ENCODE measurements at places on chromosomes 7 and 10.

DNA sequence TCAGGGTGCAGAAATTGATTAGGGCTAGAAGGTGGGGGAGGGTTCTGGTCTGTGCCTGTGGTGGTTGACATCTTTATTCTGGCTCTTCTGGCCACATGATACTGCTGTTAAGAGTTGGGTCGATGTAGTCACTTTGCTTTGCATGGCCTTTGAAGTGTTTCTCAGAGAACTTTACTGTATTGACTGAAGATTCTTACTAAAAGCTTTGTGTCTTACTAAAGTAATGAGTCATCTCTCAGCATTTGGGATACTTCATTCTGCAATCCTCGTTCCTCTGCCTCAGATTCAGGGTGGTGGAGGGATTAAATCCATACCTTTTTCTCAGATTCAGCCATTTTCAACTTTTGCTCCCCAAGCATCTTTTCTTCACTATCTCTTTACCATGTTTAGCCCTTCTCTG, 38.6 kb downstream of the STEAP4 start:
- no peak for DNase-seq

GRCh38 chr10:43255634-43256431, 11.0 kb downstream of the RASGEF1A start:
- peak; percentile 21 for DNase-seq

- DNase-seq, result no peak
Observed at GRCh38 chr10:35232527-35232926, 103.8 kb upstream of the CCNY start.

GRCh38 chr7:114364151-114364550, 50.5 kb upstream of the FOXP2 start:
- peak; percentile 19 for DNase-seq

Data from NCI-H1694 treated with DMSO at 0.1 percent for 48 hours (cell line).